ENCODE measurements at places on chromosomes 5 and 9.

DNA sequence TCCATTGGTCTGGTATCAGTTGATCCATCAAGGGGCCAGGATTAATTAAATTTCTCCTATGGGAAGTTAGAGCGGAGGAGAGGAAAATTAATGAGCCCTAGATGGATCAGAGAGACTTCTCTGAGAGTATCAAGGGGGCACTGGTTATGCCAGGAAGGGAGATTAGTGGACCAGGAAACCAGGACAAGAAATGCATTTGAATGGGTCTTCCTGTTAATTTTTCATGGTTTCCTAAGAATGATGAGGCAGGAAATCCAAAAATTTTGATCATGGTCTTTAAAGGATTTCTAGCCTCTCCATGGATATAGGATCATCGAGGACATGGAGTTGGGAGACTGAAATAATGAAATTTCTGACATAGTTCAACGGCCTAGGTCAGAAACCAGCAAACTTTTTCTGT, 30.8 kb downstream of the FOXI1 start:
- DNase-seq: no peak

DNA sequence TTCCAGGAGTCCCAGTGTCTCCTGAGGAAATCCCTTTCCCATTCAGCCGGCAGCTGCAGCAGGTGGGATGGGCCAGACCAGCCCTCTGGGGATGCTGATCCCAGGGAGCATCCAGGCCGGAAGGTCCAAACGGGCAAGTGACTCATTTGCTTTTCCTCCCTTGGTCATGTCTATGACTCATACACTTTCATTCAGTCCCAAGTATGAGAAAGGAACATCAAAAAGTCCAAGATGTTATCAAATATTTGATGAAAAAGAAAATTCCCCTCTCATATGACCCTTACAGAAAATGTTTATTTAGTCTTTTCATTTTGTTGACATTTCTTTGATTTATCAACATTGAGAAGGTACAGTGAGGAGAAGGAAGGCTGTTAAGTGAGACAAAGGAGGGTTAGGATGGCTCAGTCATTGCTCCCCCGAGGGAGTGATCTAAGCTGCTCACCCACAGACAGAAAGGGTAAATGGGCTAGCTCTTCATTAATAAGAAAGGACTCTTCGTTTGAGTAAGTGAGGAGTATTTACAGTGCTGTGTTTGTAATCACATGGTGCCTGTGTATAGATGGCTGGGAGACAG, 117.6 kb upstream of the ANKRD55 start:
- DNase-seq: no peak

DNA sequence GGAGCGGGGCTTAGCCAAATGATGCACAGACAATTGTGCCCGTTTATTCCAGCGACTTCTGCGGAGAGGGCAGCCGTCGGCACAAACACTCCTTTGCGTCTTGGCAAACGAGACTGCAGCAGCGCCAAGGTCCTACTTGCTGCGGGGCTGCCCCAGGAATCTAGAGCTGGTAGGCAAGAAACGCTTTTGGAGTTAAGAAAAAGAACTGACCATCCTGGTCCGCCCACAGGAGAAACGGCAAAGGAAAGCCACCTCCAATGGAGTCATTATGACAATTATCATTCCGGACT, 2.3 kb downstream of the RXFP3 start:
- no peak for DNase-seq

GRCh38 chr9:130912932-130913598, 16.5 kb upstream of the QRFP start:
- DNase-seq: no peak

GRCh38 chr5:153459051-153459743, 31.3 kb upstream of the GRIA1 start:
- peak; percentile 25 for DNase-seq

DNA sequence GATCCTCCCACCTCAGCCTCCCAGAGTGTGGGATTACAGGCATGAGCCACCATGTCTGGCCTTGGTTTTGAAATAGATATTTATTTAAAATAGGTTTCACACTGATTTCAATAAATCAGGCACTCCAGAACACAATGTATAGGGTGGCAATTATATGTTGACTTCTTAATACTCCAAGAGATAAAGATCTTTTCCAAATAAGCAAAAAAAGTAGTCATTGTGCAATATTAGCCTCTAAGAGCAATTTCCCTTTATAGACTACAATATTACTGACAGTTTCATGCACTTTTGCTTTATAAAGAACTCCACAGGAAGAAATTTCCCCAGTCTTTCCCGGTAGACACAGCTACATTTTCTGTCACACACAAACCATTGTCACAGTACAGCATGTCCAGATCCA, 23.4 kb upstream of the RUFY1 start:
- no peak for DNase-seq

GRCh38 chr5:53424686-53425615, 55.5 kb upstream of the FST start:
- no peak for DNase-seq

- DNase-seq: no peak
These were observed 28.5 kb downstream of the GLDC start for GRCh38 chr9:6616951-6617602.
